Psoas muscle (tissue), 8 donors: ENCODE measurements at places on chromosomes 3 and 15. TPM values are rescaled to one million over a fixed set of nuclear protein-coding genes. Genes with fewer than 3 reads are reported as not detected.

The TM4SF18 gene
- 3.4 TPM for polyA plus RNA-seq

The ANKRD63 gene
- not detected for polyA plus RNA-seq

The HIGD2B gene
- not detected for polyA plus RNA-seq

The SAMD7 gene
- polyA plus RNA-seq = not detected

The PAK6 gene
- 0.47 TPM for polyA plus RNA-seq

The KBTBD8 gene
- polyA plus RNA-seq = 11.2 TPM

The SEMA6D gene
- polyA plus RNA-seq = 1.1 TPM
